Type B pancreatic cell (in vitro differentiated cells): ENCODE measurements at places on chromosomes 11 and 22.

GRCh38 chr11:128497061-128497775 is 90.1 kb downstream of the ETS1 start:
- peak overlapping the region; percentile 68 for H3K27ac ChIP-seq
- H3K4me3 ChIP-seq: peak overlapping the region; percentile 49
- DNase-seq: no peak

- H3K27ac ChIP-seq: no peak overlapping the region
- no peaks in the 10 kb centered on the region for H3K4me1 ChIP-seq
- H3K4me3 ChIP-seq: no peak overlapping the region
These were observed 24.6 kb upstream of the B3GNT6 start for GRCh38 chr11:77009533-77010160.

GRCh38 chr11:74566146-74566960 is 26.0 kb upstream of the POLD3 start:
- H3K27me3 ChIP-seq: peaks cover 2% of the 10 kb centered on the region
- H3K4me3 ChIP-seq: no peak overlapping the region
- H3K27ac ChIP-seq: no peak overlapping the region
- no peaks in the 10 kb centered on the region for H3K4me1 ChIP-seq
- DNase-seq: no peak

GRCh38 chr11:113764527-113765219 is 8.8 kb downstream of the ZW10 start:
- no peaks in the 10 kb centered on the region for H3K4me1 ChIP-seq
- peaks cover 40% of the 10 kb centered on the region for H3K36me3 ChIP-seq
- no peak overlapping the region for H3K27ac ChIP-seq

DNA sequence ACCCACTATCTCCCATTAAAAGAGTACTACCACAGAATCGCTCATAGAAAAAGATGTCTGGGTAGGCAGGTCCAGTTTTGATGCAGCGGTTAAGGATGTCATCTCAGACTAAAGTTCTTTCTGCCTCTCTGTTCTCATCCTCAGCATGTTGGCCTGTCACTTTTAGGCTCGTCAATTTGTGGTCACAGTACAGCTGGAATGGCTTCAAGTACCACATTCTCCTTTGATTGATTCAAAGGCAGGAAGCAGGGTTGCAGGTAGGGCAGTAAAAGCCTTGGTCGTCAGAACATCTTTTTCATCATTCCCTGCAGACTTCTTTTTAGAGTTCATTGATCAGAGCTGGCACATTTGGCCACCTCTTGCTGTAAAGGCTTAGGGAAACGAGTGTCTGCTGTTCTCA is 28.7 kb downstream of the SDHD start:
- H3K36me3 ChIP-seq: peaks cover 10% of the 10 kb centered on the region
- H3K27me3 ChIP-seq: no peaks in the 10 kb centered on the region
- H3K4me1 ChIP-seq: no peaks in the 10 kb centered on the region
- no peak overlapping the region for H3K27ac ChIP-seq
- no peak overlapping the region for H3K4me3 ChIP-seq
